Aortic smooth muscle cell (primary cell): ENCODE measurements at places on chromosomes 7 and 10. TPM values are rescaled to one million over a fixed set of nuclear protein-coding genes. Genes with fewer than 3 reads are reported as not detected.

The PPP2R2D gene
- 28.8 and 36.2 TPM in 2 replicates for total RNA-seq

The ERVW-1 gene
- not detected in 2 replicates for total RNA-seq

The ELFN1 gene
- under 0.01 and 0.06 TPM in 2 replicates for total RNA-seq

The CRYGN gene
- total RNA-seq: 0.12 and 0.13 TPM in 2 replicates

The KCNH2 gene
- total RNA-seq: under 0.01 TPM in 1 of 2 replicates, not detected in the other

The HUS1 gene
- total RNA-seq: 17.0 and 20.1 TPM in 2 replicates

The IGFBP1 gene
- 0.37 and 2.1 TPM in 2 replicates for total RNA-seq

The ZDHHC16 gene
- 35.0 and 38.7 TPM in 2 replicates for total RNA-seq

The SLC26A5 gene
- not detected in 2 replicates for total RNA-seq

The CLDN4 gene
- total RNA-seq: 0.12 and 0.13 TPM in 2 replicates

The EPO gene
- not detected in 2 replicates for total RNA-seq

The TSPAN12 gene
- 2.2 and 4.0 TPM in 2 replicates for total RNA-seq

The CCDC172 gene
- not detected in 2 replicates for total RNA-seq

The DENND2A gene
- 13.1 and 22.2 TPM in 2 replicates for total RNA-seq

The TACC2 gene
- total RNA-seq: 9.6 and 14.1 TPM in 2 replicates

The RADIL gene
- total RNA-seq: 1.2 and 1.5 TPM in 2 replicates
